ENCODE measurements at places on chromosomes 12 and 14.

DNA sequence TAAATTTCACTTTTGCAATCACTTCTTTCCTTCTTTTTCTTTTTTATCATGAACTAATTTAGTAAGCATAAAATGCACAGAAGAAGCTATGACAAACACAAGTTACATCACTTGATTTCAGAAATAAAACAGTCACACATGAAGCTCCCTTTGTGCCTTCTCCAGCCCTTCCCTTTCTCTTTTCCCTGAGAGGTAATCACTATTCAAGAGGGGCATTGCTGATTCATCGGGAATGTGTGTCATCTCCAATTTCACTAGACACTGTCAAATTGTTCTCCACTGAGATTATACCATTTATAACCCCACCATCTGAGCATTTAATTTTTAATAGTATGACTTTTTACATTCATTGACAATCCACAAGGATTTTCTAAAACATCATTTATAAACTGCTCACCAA, 91.6 kb upstream of the PTPRQ start:
- no peak for DNase-seq

DNA sequence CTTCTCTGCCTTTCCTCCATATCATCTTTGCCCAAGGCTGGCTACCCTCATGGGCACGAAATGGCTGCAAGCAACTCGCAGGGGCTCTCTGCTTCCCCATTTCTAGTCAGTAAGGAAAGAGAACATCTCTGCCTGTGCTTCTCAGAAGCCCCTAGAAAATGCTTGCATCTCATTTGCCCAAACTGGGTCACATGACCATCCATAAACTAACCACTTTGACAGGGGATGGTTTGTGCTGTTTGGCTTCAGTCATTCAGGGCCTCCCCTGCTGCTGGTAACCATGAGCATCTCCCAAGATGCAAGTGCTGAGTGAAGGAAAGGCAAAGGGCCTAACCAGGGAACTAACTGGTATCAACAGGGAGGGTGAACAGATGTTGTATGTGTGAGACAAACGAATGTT, 91.1 kb downstream of the CCDC60 start:
- no peak for DNase-seq

GRCh38 chr12:4154672-4155225, 118.8 kb upstream of the CCND2 start:
- DNase-seq = no peak

DNA sequence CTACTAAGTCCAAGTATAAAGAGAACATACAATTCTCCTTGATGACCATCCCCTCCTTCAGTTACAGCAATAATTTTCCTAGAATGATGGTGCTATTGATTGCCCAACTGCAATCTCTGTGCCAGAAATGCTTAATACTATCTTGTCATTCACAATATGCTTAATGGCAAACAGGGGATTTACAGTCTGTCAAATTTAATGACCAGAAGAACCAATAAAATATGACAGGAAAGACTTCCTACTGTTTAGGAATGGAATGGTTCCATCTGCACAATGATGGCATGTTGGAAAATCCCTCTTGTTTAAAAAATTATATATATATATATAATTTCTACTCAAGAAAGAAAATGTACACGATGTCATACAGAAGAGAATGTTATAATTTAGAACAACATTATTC, 623.2 kb downstream of the CCER1 start:
- DNase-seq = no peak

DNA sequence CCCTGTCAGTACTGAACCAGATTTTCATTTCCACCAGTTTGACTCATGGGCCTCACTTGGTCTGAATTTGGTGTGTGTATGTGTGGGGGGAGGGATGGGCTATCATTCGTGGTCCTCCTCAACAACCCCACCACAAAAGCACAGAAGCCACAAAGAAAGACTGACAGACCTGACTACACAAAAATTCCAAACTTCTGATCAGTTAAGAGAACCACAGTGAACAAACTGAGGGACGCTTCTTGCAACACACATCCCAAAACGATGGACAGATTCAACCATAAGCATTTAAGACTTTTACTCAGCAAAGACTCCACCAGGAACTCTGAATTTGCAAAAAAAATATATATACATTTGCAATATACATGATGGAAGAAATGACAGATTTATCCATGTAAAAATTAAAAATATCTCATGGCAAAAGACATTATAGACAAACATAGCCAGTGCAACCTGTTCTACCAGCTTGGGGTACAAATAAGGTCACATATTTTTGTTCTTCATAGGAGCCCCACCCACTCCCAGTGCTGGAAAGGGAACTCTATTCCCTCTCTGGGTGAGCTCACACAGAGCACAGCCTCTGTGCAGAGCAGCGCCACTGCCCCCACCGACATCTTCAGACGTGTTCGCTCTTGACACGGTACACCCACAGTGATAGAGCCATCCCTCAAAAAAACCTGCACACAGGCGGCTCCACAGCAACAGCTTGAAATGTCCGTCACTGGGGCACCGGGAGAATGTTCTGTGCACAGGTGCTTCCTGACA, 49.7 kb downstream of the JAG2 start:
- DNase-seq = no peak

- no peak for DNase-seq
These were observed 166.5 kb downstream of the PHETA1 start for GRCh38 chr12:111202237-111202915.

DNA sequence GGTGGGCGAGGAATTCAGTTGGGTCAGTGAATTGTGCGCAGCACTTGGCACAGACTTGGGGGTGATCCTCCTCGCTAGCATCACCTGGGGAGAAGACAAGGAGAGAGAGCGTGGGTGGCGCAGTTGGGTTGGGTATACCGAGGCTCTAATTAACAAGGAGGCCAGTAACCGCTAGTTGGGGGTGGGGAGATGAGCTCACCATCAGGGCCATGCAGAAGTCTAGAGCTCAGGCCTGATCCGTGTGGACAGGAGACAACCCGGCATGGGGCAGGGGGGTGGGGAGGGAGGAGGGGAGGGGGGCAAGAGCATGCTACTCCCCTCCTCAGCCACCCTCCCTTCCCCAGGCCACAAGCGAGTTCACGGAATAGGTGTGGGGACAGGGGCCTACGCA, 580 bp downstream of the SALL2 start:
- peak; percentile 11 for DNase-seq

GRCh38 chr14:61514927-61515326, 180.4 kb upstream of the HIF1A start:
- DNase-seq = no peak

GRCh38 chr12:91023326-91024004, 18.7 kb upstream of the EPYC start:
- DNase-seq = no peak

All from NCI-H1105 treated with DMSO at 0.1 percent for 48 hours (cell line).